ENCODE measurements at places on chromosomes 13 and 19.

DNA sequence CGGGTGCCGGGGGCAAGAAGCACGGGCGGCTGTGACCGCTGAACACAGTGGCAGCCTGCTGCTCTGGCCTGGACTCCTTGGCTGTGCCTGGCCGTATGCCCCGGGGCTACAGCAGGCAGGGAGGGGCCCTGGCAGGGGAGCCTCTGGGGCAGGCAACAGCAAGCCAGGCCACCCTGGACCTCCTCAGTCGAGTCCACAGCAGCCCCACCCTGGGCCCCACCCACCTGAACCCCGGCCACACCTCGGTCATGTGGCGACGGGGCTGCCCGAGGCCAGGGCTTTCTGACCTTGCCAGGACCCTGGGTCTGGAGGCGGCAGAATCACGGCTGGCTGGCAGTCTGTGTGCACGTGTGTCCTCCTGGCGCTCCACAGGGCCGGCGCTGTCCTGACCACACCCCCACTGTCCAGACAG, 8.7 kb downstream of the CILP2 start:
- no peak for DNase-seq

DNA sequence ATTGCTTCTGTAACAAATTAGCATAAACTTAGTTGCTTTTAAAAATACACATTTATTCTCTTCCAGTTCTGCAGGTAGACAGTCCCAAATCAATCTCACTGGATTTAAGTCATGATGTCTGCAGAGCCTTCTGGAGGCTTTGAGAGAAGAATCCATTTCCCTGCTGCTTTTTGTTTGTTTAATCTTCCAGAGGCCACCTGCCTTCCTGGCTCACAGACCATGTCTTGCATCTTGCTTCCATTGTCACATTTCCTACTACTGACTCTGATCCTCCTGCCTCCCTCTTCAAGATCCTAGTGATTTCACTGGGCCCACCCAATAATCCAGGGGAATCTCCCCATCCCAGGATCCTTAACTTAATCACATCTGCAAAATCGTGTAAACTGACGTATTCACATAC, 473.3 kb downstream of the ITGBL1 start:
- DNase-seq: no peak

DNA sequence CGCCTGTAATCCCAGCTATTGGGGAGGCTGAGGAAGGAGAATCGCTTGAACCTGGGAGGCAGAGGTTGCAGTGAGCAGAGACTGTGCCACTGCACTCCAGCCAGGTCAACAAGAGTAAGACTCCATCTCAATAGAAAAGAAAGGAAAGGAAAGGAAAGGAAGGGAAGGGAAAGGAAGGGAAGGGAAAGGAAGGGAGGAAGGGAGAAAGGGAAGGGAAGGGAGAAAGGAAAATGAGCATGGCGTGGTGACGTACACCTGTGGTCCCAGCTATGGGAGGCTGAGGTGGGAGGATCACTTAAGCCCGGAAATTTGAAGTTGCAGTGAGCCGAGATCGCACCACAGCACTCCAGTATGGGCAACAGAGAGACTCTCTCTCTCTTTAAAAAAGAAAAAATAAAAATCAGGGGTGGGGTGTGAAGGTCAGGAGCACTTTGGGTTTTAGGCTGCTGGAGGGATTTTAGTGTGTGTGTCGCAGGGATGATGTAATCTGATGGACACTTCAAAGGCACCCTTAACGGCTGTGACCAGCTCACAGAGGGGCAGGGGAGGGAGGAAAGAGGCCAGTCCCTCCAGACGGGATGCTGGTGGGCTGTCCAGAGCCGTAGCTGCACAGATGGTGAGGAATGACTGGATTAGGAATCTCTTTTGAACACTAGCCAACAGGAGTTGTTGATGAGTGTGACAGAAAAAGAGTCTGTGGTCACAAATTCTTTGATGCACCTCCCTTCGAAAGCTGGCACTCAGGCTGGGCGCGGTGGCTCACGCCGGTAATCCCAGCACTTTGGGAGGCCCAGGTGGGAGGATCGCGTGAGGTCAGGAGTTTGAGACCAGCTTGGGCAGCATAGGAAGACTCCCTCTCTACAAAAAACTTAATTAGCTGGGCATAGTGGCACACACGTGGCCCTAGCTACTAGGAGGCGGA, 27.6 kb downstream of the TMPRSS9 start:
- no peak for DNase-seq

- DNase-seq: no peak
Measured at GRCh38 chr19:14761607-14762006, 16.8 kb downstream of the ADGRE2 start.

DNA sequence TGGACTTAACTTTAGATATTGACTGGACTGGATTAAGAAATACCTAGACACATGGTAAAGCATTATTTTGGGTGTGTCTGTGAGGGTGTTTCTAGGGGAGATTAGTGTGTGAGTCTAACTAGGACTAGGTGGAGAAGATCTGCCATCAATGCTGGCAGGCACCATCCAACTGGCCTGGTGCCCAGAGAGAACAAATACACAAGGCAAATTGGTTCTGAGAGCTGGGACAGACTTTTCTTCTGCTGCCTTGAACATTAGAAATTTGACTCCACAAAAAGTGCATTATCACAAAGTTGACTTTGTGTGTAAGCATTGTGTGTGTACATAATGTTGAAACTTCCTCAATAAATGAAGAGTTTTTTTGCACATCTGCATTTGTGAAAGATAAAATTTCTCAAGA, 522.1 kb downstream of the SUCLA2 start:
- DNase-seq: no peak

GRCh38 chr13:51793570-51794271, 10.2 kb downstream of the DHRS12 start:
- no peak for DNase-seq

- DNase-seq: no peak
Measured at GRCh38 chr13:18948664-18949488, 232.7 kb downstream of the TUBA3C start.

- no peak for DNase-seq
Measured at GRCh38 chr13:89375839-89376238, 1704.7 kb downstream of the SLITRK5 start.

- no peak for DNase-seq
Measured at GRCh38 chr19:34505321-34506025, 23.9 kb downstream of the WTIP start.

- DNase-seq: no peak
Measured at GRCh38 chr19:271856-272255, 19.3 kb downstream of the PLPP2 start.

Measured in stimulated activated CD8-positive, alpha-beta memory T cell treated with anti-CD3 and anti-CD28 coated beads, Interleukin-2, amount 100 ng/mL, for 1 hour (primary cell).